ENCODE measurements at places on chromosomes 1 and 21.

- no peak for DNase-seq
Measured at GRCh38 chr1:203898458-203899352, 37.3 kb downstream of the SNRPE start.

- DNase-seq, result no peak
Measured at GRCh38 chr1:55037733-55038551, 1.4 kb upstream of the PCSK9 start.

DNA sequence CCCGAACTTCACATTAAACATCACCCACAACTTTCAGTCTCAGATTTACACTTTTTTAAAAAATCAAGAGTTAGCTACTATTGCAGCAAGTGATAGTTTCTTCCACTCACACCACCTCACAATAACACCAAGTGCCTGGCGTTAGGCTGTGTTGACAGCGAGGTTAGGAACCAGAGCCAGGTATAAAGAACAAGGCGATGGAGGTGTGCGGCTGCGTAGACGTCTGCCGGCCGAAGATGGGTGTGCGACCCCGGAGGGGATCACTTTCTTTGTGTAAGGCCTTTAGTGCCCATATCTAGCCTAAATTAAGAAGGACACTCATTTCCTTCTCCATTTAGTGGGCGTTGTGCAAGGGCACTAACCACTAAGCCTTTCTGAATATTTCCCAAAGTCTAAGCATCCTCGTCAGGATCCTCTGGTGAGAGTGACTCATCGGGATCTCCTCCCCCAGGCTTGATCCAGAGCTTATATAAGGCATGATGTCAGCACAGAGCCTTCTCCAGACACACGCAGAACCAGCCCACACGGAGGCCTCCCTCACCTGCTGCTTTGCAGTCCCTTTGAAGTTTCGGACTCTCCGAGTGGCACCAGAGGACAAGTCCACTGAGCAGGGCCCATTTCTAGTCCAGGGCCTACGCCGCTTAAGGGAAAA is 11.8 kb downstream of the NHLH2 start:
- DNase-seq, result no peak

DNA sequence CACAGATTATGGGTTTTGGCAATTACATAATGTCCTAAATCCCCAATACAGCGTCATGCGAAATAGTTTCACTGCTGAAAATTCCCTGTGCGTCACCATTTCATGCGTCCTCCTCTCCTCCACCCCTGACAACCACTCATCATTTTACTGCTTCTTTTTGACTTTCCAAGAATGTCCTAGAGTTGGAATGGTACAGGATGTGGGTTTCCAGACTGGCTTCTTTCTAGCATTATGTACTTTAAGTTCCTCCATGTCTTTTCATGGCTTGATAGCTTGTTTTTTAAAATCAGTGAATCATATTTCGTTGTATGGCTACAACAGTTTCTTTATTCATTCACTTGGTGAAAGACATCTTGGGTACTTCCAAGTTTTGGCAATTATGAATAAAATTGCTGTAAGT is 7.4 kb downstream of the NBPF3 start:
- no peak for DNase-seq

GRCh38 chr1:201708691-201709090 is 120.3 kb upstream of the IPO9 start:
- DNase-seq, result no peak

DNA sequence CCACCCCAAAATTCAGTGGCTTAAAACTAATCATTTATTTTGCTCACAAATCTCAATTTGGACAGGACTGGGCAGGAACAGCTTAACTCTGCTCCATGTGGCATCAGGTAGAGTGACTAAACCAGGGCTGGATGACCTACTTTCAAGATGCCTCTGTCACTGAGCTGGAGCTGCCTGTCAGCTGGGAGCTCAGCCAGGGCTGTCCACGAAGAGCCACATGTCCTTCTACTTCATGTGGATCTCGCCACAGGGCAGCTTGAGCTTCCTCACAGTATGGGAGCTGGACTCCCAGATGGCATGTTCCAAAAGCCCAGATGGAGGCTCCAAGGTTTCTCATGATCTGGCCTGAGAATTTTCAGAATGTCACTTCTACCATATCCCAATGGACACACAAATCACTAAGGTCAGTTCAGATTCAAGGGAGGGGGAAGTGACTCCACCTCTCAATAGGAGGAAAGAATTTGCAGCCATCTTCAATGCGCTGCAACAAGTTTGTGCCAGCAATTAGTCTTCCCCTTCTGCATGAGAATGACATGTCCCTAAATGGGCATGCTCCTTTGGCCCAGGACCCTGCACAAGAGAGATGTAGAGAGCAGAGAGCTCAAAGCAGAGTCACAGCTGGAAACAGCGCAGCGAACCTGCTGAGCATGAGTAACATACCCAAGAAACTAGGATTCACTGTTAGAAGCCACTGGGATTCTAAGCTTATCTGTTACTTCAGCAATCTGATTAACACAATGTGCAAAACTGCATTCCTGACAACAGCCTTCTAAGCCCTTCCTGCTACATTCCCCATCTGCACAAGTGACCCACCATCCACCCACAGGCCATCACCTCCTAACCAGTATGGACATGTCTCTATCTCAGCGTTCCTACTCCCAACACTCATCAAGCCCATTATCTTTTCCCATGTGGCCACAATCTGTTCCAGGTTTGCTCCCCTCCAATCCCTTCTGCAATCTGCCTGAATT is 17.0 kb downstream of the HLCS start:
- DNase-seq, result no peak

DNA sequence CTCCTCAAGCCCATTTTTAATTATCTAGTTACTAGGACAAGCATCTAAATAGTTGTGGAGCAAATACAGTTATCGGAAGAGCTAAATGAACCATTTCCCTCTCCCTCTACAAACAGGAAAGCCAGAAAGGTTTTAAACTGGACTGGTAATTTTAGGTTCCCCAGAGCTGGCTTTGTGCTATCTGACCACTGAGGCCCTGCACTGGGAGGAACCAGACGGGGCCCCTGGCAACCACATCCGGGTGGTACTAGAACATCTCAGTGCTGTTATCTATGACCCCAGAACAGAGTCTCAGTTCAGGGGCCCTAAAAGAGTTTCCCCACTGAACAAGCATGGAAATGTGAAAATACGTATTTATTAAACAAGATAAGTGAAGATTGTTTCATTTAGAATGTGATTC is 7.7 kb upstream of the RSPH1 start:
- no peak for DNase-seq

- DNase-seq, result no peak
Measured at GRCh38 chr1:116871779-116872146, 38.0 kb upstream of the PTGFRN start.

Data from cortex of kidney (tissue), 1 donor.